ENCODE measurements at places on chromosomes 2 and 18.
A peak's percentile ranks its signal among the peaks of the same experiment; 100 is the strongest.

DNA sequence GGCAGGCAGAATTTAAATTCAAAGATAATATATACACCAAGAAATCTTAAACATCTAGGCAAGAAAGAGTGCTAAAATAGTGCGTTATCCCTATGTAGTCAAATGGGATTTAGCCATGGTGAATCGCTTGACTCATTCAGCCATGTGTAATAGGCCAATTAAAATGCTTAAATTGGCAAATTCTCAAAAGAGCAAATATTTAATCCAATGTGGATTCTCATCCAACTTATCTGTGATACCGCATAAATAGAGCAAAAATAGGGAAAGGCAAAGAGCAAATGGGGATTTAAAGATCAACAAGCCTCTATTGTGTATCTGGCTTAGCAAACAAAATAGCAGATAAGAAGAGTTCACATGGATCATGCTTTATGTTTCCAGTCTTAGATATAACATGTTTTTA is 123.2 kb upstream of the RPRM start:
- DNase-seq = no peak

DNA sequence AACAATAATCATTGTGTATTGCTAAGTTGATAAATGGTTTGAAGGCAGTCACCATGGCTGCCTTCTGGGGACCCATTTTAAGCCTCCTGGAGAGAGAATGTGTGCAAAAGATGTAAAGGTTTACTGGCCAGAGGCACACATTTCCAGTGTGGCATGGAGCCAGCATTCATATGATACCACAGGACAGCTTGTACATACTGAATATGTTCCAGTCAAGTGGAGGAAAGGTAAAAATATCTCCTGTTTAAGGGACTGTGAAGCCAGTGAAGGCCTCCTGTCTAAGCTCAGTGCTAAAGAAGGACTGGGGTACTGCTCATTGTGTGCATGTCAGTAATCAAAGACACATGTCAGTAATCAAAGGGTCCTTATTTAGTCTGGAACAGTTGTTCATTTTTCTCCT is 119.2 kb downstream of the BABAM2 start:
- DNase-seq = no peak

DNA sequence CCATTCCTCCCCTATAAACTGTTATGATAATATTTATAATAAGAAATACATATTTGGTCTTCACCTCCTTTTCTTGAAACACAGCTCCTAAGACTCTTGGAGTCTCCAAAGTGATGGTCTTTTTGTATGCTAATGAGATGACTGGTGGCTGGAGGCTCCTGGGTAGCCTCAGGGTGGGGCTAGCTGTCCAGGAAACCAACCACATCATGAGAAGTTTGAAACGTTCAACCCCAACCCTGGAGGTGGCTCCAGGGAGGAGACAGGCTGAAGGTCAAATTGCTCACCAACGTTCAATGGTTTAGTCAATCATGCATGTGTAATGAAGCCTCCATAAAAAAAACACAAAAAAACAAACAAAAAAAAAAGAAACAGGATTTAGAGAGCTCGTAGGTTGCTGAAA is 298.7 kb upstream of the MGAT5 start:
- DNase-seq = no peak

GRCh38 chr2:49753344-49753985 is 599.1 kb upstream of the FSHR start:
- DNase-seq = no peak

- DNase-seq = no peak
Observed at GRCh38 chr2:226336283-226336682, 463.3 kb downstream of the IRS1 start.

DNA sequence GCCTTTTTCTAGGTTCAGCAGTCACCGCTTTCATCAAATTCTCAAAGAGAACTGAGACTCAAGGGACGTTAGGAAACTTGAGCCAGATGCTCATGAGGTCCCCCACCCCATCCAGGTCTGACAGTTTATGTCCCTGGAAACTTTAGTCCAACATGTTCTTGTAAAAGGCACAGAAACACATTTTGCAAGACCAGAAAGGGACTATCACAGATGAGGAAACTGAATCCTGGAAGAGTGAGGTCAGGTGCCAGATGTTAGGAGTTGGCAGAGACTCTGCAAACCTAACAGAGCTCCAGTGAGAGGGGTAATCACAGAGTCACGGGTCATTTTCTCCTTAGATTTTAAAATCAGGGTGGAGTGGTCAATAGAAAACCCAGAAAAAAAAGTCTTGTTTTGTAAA is 76.6 kb downstream of the RDH14 start:
- DNase-seq = no peak

GRCh38 chr2:100785626-100786296 is 34.2 kb upstream of the NPAS2 start:
- no peak for DNase-seq

DNA sequence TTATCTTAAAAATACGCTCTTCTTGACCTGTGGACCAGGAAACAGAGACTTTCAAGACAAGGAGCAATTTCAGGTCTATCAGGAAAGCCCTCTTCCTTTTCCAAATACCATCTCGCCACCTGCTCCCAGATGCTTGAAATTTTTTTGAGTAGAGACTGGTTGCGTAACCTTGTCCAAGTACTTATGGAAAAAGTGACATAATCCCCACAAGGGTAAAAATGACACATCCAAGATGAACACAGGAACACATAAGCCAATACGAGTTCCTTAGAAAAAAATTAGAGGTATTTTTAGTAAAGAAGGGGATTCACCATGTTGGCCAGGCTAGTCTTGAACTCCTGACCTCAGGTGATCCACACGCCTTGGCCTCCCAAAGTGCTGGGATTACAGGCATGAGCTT is 1.8 kb downstream of the SERPINB13 start:
- no peak for DNase-seq

GRCh38 chr2:11224887-11225286 is 69.6 kb downstream of the SLC66A3 start:
- DNase-seq = no peak

- no peak for DNase-seq
Observed at GRCh38 chr18:58005011-58005410, 39.0 kb upstream of the NEDD4L start.

- DNase-seq = no peak
Observed at GRCh38 chr2:86135653-86136052, 29.6 kb downstream of the PTCD3 start.

DNA sequence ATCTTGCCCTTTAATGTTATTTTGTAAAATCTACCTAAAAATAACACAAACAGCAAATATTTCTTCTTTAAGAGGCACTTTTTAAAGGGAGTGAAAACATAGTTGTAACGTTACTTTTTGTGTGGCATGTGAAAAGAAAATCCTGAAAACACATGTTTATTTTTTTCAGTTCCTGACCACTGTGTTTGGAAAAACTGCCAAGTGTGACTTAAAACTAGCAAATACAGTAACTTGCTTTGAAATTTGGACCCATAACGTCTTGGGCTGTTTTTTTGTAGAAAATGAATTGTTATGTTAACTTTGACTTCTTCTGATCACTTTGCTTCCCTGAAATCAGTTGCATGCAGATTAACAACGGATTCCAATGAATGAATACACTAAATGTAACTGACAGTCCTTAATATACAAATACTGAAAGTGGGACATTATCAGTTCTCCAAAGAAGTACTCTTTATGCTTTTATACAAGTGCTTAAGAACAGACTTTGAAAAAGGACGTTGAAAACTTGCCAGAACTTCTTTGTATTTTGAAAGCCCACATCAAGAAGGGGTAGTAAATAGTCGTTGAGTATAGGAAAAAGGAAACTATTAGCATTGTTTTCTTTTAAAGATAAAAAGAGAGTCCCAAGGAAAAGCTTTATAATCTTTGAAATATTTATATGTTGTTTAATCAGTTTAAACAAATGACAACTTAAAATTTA is 96.1 kb upstream of the ZEB2 start:
- no peak for DNase-seq

DNA sequence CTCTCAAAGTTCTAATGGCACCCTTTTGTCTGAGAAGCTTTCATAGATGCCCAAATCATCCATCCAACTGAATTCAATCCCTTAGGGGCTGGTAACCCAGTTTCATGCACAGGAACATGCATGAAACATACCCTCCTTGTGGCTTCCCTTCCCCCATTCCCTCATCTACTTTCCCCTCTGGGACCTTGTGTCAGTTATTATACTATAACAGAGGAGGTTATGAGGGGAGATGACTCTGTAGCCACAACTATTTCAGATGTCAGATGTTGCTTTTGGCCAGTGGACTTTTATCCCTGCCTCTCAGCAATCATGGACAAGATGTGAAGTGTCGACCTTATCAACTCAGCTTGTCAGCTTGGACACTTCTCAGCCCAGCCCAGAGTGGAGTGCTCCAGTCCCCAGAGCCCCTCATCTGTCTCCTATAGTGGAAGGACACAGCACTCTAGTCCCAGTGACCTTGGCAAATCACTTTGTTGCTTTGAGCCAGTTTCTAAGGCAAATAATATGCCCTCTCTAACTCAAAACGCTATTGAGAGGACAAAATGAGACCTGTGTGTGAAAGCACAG is 8.4 kb downstream of the DHRS9 start:
- DNase-seq = no peak

- DNase-seq = no peak
Observed at GRCh38 chr18:71727909-71728308, 816.2 kb downstream of the CBLN2 start.

- no peak for DNase-seq
Observed at GRCh38 chr2:234620018-234620417, 123.1 kb upstream of the ARL4C start.

DNA sequence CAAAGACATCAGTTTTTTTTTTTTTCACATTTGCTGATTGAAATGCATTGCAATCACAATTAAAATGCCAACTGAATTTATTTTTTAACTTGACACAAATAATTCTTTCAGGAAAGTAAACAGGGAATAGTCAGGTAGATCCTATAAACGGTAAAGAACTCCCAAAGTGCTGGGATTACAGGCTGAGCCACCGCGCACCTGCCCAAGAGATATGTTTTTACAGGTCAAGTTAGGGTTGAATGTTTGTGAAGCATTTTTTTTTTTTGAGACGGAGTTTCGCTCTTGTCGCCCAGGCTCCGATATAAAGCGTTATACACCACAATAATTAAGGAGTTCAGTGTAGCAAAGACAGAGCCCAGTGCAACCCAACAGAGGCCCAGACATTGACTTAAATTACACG is 15.1 kb downstream of the ITM2C start:
- no peak for DNase-seq

DNA sequence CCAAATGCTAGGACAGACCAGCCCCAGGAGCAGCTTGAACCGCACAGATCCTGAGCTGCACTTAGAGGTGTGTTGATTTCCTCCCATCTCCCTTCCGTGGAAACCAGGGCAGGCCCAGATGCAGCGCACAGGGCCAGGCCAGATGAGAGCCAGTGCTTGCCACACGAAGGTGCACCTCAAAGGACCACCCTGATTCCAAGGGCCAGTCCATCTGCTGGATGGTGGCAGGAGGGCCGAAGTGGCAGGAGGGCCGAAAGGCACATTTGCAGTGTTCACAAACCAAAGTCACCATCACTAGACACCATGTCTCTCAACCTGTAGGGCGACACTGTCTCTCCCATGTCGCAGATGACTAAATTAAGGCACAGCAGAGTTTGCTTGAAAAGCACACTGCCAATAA is 370.7 kb upstream of the MYT1L start:
- no peak for DNase-seq

GRCh38 chr2:207236156-207236935 is 70.6 kb upstream of the KLF7 start:
- DNase-seq = no peak

DNA sequence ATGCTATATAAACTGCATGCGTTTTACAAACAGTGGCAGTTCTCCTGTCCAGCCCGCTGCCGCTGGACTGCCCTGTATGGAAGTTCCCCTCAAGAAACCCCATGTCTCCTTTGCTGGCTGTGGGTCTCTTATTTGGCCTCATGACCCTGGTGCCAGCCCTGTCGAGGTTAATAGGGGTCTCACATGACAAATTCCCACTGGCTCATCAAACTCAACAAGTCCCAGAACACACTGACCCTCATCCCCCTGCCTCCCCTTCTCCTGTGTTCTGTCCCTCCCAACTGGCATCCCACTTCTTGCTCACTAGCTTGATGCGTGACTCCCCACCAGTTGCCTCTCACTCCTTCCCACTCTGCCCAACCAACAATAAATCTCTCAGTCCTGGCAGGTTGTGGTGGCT is 137.6 kb upstream of the HS6ST1 start:
- DNase-seq = no peak

GRCh38 chr18:46422552-46423055 is 234.4 kb downstream of the LOXHD1 start:
- no peak for DNase-seq

GRCh38 chr2:235270291-235270690 is 223.6 kb upstream of the AGAP1 start:
- no peak for DNase-seq

GRCh38 chr2:119721904-119722303 is 37.8 kb upstream of the PTPN4 start:
- no peak for DNase-seq

GRCh38 chr18:63085611-63086010 is 234.0 kb downstream of the BCL2 start:
- DNase-seq = no peak

DNA sequence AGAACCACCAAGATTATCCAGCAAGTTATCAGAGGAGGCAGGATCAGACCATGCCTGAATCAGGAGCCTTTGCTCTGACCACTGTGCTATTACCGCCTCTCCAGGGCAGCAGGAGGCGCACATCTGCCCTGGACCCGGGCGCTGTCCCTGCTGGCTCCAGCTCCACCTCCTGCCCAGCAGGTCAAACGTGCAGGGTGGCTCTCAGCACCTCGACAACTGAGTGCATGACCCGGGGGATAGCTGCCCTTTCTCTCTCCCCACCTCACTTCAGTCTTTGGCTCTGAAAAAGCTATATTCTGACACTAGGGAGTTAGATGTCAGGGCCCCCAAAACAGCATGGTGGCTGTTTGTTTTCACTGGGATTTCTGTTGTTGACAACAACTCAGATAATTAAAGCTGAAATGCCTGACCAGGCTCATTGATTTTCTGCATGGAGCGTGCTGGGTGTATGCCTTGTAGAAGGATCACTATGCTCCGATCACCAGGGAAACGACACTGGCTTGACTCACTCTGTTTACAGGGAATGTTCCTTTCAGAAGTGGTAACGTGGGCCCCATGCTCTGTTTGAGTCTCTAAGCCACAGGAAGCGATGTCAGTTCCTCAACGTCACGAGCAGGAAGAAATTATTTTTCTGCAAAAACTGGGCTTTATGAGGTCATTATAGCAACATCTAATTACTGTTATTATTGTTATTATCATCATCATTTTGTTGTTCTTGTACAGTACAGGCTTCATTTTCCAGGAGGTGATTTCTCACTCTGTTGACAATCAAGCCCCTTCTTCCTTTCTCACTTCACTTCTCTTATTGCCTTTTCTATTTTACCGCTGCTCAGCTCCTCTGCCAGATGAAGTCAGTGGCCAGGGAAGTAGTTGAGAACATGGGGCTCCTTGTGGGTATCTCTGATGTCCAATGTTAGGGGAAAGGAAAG is 125.6 kb downstream of the PLB1 start:
- DNase-seq = peak; percentile 73
